ENCODE measurements at places on chromosomes 6 and 20.

- no peak for DNase-seq
Observed at GRCh38 chr20:58718121-58718563, 25.5 kb downstream of the NPEPL1 start.

- DNase-seq = no peak
Observed at GRCh38 chr6:18115356-18115755, 7.1 kb downstream of the NHLRC1 start.

GRCh38 chr20:59363101-59363500, 62.7 kb downstream of the EDN3 start:
- DNase-seq = no peak

GRCh38 chr6:148203970-148204369, 138.7 kb upstream of the SASH1 start:
- DNase-seq = peak; percentile 11
